NCI-H1105 treated with DMSO at 0.1 percent for 48 hours (cell line): ENCODE measurements at places on chromosomes 3 and 15.

DNA sequence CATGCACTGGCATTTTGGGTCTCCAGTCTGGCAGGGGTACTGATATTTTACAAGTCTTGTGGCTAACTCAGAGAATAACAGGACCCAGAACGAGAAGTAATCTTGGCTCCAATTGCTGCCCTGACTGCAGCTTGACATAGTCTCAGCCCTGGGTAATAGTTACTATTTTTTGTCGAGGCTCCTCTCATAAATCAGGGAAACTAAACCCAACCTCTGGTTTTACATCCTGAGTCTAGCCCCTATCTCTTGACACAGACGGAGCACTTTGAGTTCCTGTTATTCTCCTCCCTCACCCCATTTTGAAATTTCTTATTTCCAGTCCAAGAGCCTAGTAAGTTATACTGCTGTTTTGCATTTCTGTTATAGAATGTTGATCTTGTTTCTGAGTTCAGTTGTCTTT lies 276.1 kb upstream of the GOLIM4 start:
- no peak for DNase-seq

- DNase-seq, result no peak
These were observed 60.8 kb downstream of the DAPK2 start for GRCh38 chr15:63985221-63986184.

- DNase-seq, result no peak
These were observed 134.8 kb downstream of the CHDH start for GRCh38 chr3:53711387-53711786.

GRCh38 chr3:1139071-1139470 lies 46.2 kb downstream of the CNTN6 start:
- no peak for DNase-seq

DNA sequence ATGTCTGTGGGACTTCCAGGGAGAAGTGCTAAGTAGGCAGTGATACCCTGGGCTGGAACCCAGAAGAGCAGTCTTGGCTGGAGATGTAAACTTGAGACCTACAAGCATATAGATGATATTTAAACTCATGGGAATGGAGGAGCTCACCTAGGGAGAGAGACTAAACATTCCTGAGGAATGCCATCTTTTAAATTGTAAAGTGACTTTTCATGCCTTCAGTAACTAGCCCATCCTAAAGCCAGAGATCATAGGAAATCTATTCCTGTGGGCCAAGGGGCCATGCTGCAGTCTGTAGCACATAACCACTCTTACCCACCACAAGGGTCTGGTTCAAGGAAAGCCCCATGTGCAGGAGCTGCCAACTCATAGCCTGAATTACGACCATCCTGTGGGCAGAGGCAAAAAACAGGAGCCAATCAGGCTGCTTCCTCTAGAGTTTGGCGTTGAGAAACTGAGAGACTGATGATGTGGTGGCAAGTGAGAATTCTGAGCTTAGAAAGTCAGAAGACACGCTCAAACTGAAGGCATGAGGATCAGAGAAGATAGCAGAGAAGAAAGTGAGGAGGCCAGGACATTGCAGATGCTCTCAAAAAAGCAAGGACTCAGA lies 37.5 kb downstream of the CTDSPL start:
- DNase-seq, result no peak

DNA sequence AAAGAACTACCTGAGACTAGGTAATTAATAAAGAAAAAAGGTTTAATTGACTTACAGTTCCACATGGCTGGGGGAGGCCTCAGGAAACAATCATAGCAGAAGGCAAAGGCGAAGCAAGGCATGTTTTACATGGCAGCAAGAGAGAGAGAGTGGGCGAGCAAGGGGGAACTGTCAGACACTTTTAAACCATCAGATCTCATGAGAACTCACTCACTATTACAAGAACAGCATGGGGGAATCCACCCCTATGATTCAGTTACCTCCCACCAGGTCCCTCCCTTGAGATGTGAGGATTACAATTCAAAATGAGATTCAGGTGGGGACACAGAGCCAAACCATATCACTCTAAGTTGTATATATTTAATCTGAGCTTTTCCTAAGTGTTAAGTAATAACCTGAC lies 79.0 kb upstream of the MLF1 start:
- DNase-seq, result no peak

DNA sequence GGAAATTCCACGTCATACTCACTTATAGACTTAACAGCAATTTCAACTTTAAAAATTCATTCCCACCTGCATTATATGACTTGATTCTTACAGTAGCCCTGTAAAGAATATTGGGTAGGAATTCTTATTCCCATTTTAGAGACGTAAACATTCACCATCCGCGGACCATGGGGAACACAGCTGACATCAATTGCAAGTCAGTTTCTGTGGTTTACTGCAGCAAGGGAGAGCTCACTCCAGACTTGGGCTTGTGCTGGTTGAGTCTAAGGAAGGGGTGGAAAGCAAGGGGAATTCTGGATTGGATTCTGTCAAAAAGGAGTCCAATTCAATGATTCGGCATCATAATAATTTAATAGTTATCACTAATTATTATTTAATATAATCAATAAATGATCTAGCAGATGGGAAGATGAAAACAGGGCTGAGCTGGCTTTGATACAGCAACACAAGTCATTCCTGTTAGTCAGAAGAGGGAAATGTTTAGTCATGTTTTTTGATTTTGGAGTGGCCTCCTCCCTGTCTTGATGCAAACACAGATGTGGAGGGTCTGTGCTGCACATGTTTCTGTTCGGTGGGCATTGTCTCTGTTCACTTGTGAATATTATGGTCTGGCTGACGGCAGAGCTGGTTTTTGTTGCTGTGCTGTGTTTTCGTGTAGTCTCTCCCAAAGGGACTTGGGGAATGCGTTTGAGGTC lies 9.7 kb downstream of the LIPC start:
- no peak for DNase-seq

- DNase-seq, result no peak
These were observed 22.7 kb upstream of the CHL1 start for GRCh38 chr3:173886-174285.

DNA sequence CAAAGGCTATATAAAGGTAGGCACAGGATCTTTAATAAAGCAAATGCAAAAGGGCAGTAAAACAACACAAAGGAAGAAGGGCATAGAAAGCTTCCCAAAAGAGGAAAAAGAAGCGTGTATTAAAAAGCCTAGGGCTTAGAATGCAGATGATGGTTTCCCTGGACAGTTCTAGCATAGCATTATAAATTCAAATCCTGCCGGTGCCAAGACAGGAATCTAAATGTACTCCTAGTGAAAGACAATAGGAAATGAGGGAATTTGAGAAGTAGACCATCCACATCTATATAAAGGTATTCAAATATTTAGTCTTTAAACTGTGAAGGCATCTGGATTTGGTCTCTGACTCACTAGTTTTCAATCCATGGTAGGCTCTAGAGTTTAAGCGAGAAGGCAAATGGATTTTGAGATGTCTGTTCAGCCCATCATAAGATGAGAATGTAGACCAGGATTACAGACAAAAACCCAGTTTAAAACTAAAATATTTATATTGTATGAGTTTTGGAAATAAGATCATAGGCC lies 431.8 kb downstream of the TBL1XR1 start:
- no peak for DNase-seq
